ENCODE measurements at places on chromosomes 5 and 9. TPM values are rescaled to one million over a fixed set of nuclear protein-coding genes. Genes with fewer than 3 reads are reported as not detected.

- no peaks in the 10 kb centered on the region for H3K4me1 ChIP-seq
- no peak overlapping the region for H3K27ac ChIP-seq
- no peaks in the 10 kb centered on the region for H3K36me3 ChIP-seq
Measured at GRCh38 chr5:96573513-96573894, 88.7 kb upstream of the CAST start.

Gene JAKMIP2
- 1.1 TPM for total RNA-seq

- H3K4me1 ChIP-seq, result no peaks in the 10 kb centered on the region
- no peaks in the 10 kb centered on the region for H3K27me3 ChIP-seq
- DNase-seq, result no peak
- H3K27ac ChIP-seq, result no peak overlapping the region
- H3K36me3 ChIP-seq, result peaks cover 4% of the 10 kb centered on the region
Measured at GRCh38 chr9:128715436-128715750, 8.5 kb downstream of the ZDHHC12 start.

Gene NXNL2
- total RNA-seq, result not detected

DNA sequence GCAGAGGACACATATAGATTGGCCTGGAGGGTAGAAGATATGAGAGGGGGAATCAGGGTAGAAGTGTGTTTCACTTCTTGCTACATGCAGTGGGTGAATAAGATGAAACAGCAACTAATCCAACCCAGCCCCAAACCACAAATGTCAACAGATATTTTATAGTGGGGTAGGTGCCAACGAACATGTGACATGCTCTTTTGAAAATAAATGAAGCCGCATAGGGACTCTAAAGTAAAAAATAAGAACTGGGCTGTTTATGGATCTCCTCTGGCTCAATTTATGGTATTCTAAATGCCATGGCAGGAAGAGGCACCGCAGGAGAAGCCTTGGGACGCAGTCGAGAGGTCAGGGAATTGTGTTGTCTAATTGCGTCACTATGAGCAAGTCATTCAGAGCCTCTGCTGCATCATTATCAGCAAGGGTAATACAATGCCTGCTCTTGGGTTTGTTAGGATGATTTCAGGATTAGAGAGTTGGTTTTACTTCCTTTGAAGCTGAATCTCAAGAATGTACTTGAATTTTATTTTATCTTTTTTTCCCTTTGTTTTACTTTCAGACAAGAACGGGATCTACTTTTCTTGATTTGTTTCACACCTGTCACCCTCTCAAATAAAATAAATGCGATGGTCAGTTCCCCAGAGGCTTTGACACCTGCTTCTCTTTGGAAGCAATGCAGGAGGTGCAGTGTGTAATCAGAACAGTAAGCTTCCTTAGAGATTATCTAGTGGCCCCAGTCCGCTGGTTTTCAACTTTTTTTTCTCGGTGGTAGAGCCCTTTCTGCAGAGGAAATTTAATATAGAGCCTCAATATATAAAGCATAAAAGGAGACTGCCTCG, 375.6 kb upstream of the CLINT1 start:
- DNase-seq, result no peak
- no peaks in the 10 kb centered on the region for H3K4me1 ChIP-seq
- no peaks in the 10 kb centered on the region for H3K36me3 ChIP-seq
- H3K27me3 ChIP-seq, result no peaks in the 10 kb centered on the region

- peak; percentile 32 for DNase-seq
- H3K27me3 ChIP-seq, result no peaks in the 10 kb centered on the region
- no peak overlapping the region for H3K4me3 ChIP-seq
- H3K27ac ChIP-seq, result peak overlapping the region; percentile 84
- peaks cover 61% of the 10 kb centered on the region for H3K4me1 ChIP-seq
- H3K36me3 ChIP-seq, result peaks cover 33% of the 10 kb centered on the region
Measured at GRCh38 chr5:6736524-6737042, 23.4 kb downstream of the TENT4A start.

DNA sequence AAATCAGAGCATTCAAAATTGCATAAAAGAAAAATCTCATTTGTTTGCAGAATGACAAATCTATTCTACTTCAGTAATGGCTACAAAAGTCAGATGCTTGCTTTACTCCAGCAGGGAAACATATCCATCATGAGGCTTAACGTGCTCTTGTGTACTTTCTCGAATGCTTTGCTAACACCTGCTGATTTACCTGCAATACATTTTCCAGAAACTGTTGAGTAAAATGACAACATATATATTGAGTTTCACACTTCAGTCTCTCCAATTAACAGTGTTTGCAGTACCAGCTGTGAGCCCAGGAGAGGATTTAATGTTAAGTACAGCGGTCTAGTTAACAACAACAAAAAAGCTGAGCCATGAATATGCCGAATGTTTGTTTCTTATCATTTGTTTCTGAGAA, 391.5 kb upstream of the SMC2 start:
- H3K4me1 ChIP-seq, result no peaks in the 10 kb centered on the region
- no peak overlapping the region for H3K4me3 ChIP-seq
- H3K27me3 ChIP-seq, result no peaks in the 10 kb centered on the region
- DNase-seq, result no peak

Gene CER1
- not detected for total RNA-seq

DNA sequence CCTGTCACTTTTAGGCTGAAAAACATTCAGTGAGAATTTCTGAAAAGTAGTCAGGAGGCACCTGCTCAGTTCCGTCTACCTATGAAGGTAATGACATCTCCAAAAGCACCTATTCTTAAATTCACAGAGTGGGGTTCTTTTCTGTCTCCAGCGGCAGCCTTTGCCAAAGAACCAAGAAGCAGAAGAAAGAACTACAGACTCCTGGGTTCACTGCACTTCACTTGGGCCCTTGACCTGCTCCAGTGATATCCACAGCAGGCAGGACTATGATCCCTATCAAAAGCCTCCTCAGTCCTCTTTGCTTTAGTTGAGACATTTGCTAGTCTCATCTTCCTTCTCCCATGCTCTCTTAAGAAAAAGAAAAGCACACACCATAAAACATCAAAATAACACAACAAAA, 19.7 kb upstream of the PLPP6 start:
- H3K4me3 ChIP-seq, result no peak overlapping the region
- no peaks in the 10 kb centered on the region for H3K36me3 ChIP-seq
- H3K27ac ChIP-seq, result no peak overlapping the region
- DNase-seq, result no peak
- H3K4me1 ChIP-seq, result no peaks in the 10 kb centered on the region
- no peaks in the 10 kb centered on the region for H3K27me3 ChIP-seq

GRCh38 chr9:97907632-97908031, 14.7 kb downstream of the TRMO start:
- no peaks in the 10 kb centered on the region for H3K27me3 ChIP-seq
- H3K27ac ChIP-seq, result peak overlapping the region; percentile 73
- no peak overlapping the region for H3K4me3 ChIP-seq

DNA sequence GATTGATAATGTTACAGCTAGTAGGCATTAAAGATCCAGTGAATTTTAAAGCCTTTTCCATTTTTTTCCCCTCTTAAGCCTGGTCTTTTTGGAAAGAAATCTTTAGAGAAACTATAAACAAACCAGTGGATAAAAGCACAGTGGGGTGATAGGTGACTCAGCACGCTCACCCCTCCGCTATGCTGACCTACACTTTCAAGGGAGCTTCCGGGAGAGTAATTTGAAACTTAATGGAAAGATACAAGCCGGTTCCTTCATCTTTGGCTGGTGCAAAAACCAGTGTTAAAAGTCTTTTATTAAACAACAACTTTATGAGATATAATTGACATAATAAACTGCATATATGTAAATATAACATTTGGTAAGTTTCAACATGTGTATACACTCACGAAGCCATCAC, 27.0 kb upstream of the ALDOB start:
- H3K4me3 ChIP-seq, result no peak overlapping the region
- H3K27me3 ChIP-seq, result peaks cover 25% of the 10 kb centered on the region
- DNase-seq, result no peak
- H3K27ac ChIP-seq, result no peak overlapping the region

Gene RICTOR
- 27.8 TPM for total RNA-seq

- no peaks in the 10 kb centered on the region for H3K36me3 ChIP-seq
- H3K27me3 ChIP-seq, result no peaks in the 10 kb centered on the region
- peaks cover 27% of the 10 kb centered on the region for H3K4me1 ChIP-seq
- DNase-seq, result peak; percentile 50
- no peak overlapping the region for H3K27ac ChIP-seq
Measured at GRCh38 chr9:126401107-126401506, 74.5 kb downstream of the MVB12B start.

Gene CTXN3
- total RNA-seq, result not detected

Gene BAAT
- total RNA-seq, result not detected

- H3K27me3 ChIP-seq, result no peaks in the 10 kb centered on the region
- H3K27ac ChIP-seq, result no peak overlapping the region
- peaks cover 10% of the 10 kb centered on the region for H3K4me1 ChIP-seq
- no peak overlapping the region for H3K4me3 ChIP-seq
- no peak for DNase-seq
Measured at GRCh38 chr9:35563791-35564197, 41.3 kb upstream of the TESK1 start.

GRCh38 chr9:137396634-137397367, 26.2 kb downstream of the EXD3 start:
- no peak overlapping the region for H3K27ac ChIP-seq
- H3K4me3 ChIP-seq, result no peak overlapping the region
- no peaks in the 10 kb centered on the region for H3K36me3 ChIP-seq

GRCh38 chr5:149416987-149417710, 38.1 kb upstream of the IL17B start:
- H3K36me3 ChIP-seq, result no peaks in the 10 kb centered on the region
- peaks cover 2% of the 10 kb centered on the region for H3K27me3 ChIP-seq
- H3K4me1 ChIP-seq, result no peaks in the 10 kb centered on the region
- DNase-seq, result no peak

- H3K36me3 ChIP-seq, result no peaks in the 10 kb centered on the region
- no peak overlapping the region for H3K27ac ChIP-seq
- no peaks in the 10 kb centered on the region for H3K4me1 ChIP-seq
- H3K27me3 ChIP-seq, result peaks cover 6% of the 10 kb centered on the region
- H3K4me3 ChIP-seq, result no peak overlapping the region
Measured at GRCh38 chr9:87099407-87099806, 152.1 kb upstream of the GAS1 start.

DNA sequence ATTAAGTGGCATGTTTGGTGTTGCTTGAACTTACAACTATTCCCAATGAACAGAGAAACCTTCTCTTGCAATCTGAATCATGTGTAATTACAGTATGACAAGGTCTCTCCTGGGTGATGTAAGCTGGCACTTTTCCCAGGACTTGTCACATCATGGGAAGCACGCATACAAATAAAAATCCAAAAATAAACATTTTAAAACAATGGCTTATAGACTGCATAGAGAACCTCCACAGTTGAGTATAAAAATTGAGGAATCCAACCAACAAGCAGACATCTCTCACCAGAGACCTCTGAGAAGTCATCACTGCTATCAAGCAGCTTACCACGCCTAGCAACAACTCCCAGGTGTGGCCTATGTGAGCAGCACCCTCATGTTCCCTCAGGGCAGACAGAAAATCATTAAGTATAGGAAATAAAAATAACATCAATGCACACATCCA, 3.9 kb downstream of the MLLT3 start:
- no peak overlapping the region for H3K4me3 ChIP-seq
- no peak overlapping the region for H3K27ac ChIP-seq
- no peak for DNase-seq
- peaks cover 46% of the 10 kb centered on the region for H3K4me1 ChIP-seq

GRCh38 chr5:178143246-178143645, 10.4 kb downstream of the NHP2 start:
- peaks cover 17% of the 10 kb centered on the region for H3K4me1 ChIP-seq
- H3K27ac ChIP-seq, result no peak overlapping the region
- no peak overlapping the region for H3K4me3 ChIP-seq
- H3K27me3 ChIP-seq, result no peaks in the 10 kb centered on the region

DNA sequence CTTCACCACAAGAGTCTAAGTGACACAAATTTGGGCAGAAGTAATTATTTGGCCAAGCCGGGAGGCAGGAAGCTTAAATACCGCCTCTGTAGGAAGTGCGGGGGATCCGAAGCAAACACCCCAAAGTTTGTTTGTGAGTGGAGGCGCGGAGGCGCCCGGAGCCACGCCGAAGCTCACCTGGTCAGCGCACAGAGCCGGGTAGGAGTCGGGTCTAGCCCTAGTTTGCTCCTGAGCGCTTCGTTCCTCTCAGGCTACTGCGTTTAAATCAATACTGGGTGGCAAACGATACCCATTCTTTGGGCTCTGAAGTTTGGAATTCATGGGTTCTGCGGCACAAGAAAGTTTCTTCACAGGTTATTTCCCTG, 855 bp downstream of the MCC start:
- peaks cover 14% of the 10 kb centered on the region for H3K4me1 ChIP-seq
- peak overlapping the region; percentile 71 for H3K4me3 ChIP-seq
- no peak overlapping the region for H3K27ac ChIP-seq

DNA sequence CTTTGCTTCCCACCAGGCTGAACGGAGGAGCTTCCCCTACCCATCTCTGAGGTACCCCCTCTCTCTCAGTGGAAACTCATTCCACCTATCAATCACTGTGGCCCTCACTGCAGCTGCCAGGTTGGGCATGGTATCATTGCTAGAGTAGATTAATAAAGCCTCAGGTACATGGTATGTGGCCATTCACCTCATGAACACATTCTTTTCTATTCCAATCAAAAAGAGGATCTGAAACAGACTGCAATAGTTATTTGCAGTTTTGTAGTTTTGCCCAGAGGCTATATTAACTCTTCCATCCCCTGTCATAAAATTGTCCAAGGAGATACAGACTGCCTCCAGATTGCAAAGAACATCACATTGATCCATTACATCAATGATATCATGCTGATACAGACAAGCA, 85.8 kb upstream of the MVB12B start:
- peaks cover 10% of the 10 kb centered on the region for H3K27me3 ChIP-seq
- H3K36me3 ChIP-seq, result peaks cover 3% of the 10 kb centered on the region
- no peak for DNase-seq
- H3K27ac ChIP-seq, result no peak overlapping the region
- no peaks in the 10 kb centered on the region for H3K4me1 ChIP-seq

DNA sequence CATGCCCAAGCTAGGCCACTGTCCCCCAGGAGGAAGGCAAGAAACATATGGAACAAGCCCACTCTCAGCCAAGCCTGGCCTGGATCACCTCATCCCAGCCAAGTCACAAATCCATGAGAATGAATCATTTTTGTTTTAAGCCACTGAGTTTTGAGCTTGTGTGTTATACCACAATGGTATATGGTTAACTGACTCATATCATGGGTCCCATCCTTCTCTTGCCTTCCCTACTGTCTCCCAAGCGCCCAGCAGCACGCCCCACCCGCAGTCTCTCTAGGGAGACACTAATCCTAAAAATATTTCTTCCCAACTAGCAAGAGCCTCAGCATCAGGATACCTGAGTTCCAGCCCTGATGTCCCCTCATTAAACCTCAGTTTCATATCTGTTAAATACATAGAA, 248.1 kb downstream of the CDK5RAP2 start:
- peaks cover 10% of the 10 kb centered on the region for H3K4me1 ChIP-seq
- no peak for DNase-seq
- no peak overlapping the region for H3K27ac ChIP-seq
- H3K27me3 ChIP-seq, result peaks cover 11% of the 10 kb centered on the region
- H3K4me3 ChIP-seq, result no peak overlapping the region
- H3K36me3 ChIP-seq, result no peaks in the 10 kb centered on the region

- no peak overlapping the region for H3K27ac ChIP-seq
- H3K4me3 ChIP-seq, result no peak overlapping the region
- peaks cover 69% of the 10 kb centered on the region for H3K36me3 ChIP-seq
- peaks cover 7% of the 10 kb centered on the region for H3K4me1 ChIP-seq
Measured at GRCh38 chr9:336039-336438, 121.4 kb downstream of the DOCK8 start.

- no peak overlapping the region for H3K27ac ChIP-seq
- H3K36me3 ChIP-seq, result no peaks in the 10 kb centered on the region
- H3K27me3 ChIP-seq, result no peaks in the 10 kb centered on the region
- no peak overlapping the region for H3K4me3 ChIP-seq
- no peak for DNase-seq
Measured at GRCh38 chr5:130502702-130503101, 598.4 kb downstream of the CHSY3 start.

Data from activated CD4-positive, alpha-beta memory T cell treated with anti-CD3 and anti-CD28 coated beads for 36 hours (primary cell).